ENCODE measurements at places on chromosomes 6 and 20. TPM values are rescaled to one million over a fixed set of nuclear protein-coding genes. Genes with fewer than 3 reads are reported as not detected.

NRN1 gene
- not detected for total RNA-seq

GSTA1 gene
- not detected for total RNA-seq

CLDN20 gene
- total RNA-seq, result not detected

ENPP3 gene
- total RNA-seq, result 0.23 TPM

IL17A gene
- total RNA-seq, result not detected

PRR18 gene
- total RNA-seq, result not detected

VSX1 gene
- not detected for total RNA-seq

ZKSCAN4 gene
- 4.8 TPM for total RNA-seq

TCP11 gene
- total RNA-seq, result not detected

PPP1R11 gene
- 43.5 TPM for total RNA-seq

Measured in HT1080 (cell line).